ENCODE measurements at places on chromosomes 5 and 9.

DNA sequence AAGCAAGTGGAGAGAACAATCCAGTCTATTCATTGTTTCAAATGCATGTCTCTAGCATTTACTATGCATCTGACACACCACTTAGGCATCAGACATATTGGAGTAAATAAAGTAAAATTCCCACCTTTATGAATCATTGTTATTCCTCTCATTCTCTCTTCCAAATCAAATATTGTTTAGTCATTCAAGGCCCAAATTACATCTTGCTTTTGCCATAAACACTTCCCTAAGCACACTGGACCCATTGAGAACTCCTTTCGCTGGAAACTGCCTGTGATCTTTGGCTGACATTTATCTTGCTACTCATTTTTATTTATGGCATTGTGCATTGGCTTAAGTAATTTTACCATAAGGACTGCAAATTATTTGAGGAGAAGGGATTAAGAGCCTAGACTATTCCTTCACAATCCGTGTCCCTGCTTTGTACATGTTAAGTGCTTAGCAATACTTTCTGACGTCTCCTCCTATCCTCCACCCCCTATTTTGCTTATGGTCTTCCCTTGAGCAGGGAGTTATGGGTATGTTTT lies 7.4 kb downstream of the C5orf46 start:
- no peak for DNase-seq

GRCh38 chr5:3411363-3411762 lies 184.3 kb upstream of the IRX1 start:
- DNase-seq: no peak

DNA sequence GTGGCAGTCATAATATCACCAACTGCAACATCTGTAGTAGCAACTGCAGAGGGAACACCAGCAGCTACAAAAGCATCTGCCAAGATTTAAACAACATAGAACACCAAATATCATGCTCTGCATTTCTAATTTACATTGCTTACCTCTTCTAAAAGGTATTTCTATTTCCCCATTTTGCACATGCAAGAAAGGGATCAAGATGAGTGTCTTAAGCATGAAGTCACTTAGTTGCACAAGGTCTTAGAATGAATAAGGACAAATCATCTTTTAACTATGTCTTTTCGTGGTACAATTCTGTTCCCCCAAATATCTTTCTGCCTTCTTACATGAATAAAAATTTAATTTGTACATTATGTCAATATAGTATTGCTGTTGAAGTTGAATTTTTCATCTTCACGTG lies 1746.4 kb downstream of the EFNA5 start:
- DNase-seq: no peak

GRCh38 chr9:99026271-99026955 lies 78.5 kb upstream of the TGFBR1 start:
- no peak for DNase-seq

DNA sequence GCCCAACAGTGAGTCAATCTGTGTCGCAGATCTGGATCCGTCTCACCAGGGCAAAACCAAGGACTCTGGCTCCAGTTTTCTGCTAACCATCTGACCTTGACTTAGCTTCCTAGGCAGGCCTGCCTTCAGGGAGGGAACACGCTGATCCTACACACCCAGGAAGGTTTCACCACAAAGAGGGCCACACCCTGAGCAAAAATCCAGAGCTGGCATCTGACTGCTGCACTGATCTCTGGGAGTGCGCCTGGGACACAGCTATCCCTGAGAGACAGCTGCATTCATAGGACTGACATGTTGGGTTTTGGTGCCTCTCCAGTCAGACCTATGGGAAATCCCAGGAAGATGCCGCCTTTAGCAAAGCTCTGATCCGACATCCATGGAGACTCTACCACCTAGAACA lies 47.5 kb downstream of the CDK5RAP2 start:
- DNase-seq: no peak

DNA sequence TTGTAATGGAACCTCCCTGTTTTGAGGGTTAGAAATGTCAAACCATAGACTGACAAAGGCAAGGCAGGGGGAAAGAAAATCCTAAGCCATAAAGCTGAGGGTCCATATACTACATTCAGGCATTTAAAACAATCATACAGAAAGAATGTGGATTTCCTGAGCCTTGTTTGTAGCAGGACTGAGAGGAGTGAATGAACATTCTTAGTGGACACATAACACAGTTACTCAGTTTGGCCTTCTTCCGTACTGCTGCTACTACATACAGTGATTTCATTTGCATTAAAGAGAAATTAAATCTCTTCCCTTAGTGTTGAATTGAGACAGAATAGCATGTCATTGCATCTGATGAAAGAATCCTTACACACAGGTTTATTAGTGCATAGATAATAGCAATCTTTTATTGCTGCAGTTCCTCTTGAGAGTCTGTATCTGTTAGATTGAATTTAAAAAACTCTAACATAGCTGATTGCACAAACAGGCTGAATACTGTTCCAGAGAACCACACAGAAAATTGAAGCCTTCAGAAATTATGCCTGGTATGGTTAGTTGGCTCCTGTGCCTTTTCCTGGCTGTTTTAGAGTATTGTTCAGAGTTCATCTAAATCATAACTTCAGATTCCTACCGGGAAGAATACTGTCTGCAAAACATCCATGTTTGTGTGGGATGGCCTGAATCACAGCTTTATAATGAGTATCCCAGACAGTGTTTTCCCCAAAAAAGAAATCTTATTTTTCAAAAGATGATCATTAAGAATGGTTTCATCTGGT lies 2.0 kb upstream of the MTX3 start:
- no peak for DNase-seq

DNA sequence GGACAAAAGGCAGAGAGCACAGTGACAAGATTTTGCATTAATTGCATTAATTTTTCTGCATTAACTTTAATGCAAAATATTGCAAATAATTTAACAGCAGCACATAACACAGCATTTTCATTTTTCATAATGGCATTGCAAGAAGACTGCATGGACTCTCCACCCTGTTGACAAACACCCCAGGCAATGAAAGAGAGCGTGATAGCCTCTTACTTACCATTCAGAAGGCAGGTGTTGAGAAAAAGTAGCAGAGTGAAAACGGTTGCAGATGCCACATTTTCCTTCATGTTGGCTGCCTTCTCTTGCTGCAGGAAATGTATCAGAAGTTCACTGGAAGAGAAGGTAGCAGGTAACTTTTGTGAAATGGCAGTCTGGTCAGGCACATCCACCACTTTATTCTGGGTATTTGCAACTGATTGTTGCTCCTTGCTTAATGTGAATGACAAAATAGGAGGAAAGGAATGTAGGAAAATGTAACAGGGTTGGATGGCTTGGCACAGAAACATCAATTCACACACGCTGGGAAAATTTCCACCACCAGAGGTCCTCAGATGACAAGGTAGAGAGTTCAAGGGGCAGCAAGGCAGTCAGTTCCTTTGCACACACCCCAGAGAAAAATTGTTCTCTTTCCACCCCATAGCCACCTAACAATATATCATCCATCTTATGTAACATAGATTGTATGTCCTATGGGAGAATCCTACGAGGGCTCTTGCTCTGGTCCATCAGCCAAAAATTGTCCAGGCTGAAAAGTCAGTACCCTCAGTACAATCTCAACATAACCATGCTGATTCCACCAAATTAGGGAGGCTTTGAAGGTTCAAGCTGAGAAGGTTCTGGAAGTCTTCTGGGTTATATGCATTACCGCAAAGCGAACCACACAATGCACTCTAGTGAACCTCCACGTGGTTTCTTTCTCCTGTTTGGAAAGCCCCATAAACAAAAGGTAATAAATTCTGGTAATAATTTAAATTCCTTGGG lies 41.9 kb upstream of the AGXT2 start:
- peak; percentile 40 for DNase-seq

- no peak for DNase-seq
Measured at GRCh38 chr9:108125625-108126024, 636.1 kb upstream of the KLF4 start.

- DNase-seq: no peak
Measured at GRCh38 chr9:82117026-82117811, 128.6 kb downstream of the SPATA31D1 start.

GRCh38 chr5:56532466-56532865 lies 282.9 kb upstream of the MAP3K1 start:
- no peak for DNase-seq

DNA sequence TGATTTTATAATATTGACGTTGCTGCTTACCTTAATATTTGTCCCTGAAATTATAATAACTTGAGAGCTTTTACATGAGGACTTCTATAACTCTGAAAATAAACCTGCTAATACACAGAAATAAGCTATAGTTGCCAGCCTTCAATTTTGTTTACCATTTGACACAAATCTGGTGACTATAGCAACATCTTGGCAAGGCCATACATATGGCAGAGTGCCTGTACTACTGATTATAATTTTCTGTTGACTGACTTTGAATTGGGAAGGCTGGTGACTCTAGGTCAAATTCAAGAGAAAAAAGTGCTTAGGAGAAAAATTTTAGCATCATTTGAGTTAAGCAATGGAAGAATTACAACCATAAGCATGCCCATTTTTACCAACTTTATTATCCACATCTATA lies 581.4 kb upstream of the PTPRD start:
- no peak for DNase-seq

DNA sequence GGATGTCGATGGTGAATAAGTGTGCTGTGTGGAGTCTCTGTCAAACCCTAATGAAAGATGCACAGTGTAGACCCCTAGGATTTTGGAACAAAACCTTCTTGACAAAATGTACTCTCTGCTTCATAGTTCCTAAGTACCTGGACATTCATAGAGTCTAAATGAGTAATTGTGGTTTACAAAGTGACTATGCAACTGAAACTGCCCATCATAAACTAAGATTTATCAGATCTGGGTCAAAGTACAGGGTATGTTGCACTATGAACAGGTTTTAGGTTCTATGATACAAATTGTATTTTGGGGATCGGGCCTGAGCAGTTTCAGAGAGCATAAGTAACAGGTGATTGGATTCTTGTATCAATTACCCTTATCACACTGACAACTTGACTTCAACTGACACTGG lies 79.4 kb downstream of the LURAP1L start:
- DNase-seq: no peak

DNA sequence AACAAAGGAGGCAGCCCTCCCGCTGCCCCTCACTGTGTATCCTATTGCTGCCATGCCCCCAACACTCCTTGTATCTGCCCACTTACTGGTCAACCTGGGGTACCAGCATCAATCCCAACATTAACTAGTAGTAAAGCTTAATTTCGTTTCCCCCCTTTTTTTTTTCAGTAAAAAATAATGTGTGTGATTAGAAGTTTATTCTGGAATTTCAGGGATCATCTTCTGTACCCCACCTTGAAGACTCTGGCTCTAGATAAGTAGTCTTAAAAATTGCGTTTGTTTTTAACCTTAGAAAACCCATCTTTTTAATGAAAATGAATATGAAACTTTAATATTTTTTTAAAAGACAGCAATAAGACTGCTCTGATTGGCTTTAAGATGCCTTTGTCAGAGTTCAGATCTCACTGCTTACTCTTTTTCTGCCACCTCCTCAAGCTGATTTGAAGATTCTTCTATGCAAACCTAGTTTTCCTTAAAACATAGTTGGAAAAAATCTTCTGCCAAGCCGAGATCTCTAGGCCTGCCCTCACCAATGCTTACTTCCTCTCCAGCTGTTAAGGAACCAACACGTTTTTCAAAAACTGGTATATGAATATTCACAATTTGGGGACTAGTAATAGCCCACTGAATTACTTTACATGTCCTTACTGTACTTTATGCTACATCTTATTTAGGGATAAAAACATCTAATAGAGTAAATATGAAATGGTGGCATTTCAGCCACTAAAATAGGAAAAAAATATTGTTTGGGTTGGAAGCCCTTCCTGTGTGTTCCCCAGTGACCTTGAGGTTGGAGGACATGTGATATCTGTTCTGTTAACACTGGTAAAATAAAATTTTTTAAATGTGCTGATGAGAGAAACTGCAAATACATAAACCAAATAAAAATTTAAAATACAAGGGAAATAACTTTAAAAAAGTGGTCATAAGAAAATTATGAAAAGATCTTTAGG lies 4.0 kb upstream of the RHOBTB3 start:
- no peak for DNase-seq

- DNase-seq: no peak
Measured at GRCh38 chr5:72954389-72954788, 1.5 kb upstream of the FCHO2 start.

DNA sequence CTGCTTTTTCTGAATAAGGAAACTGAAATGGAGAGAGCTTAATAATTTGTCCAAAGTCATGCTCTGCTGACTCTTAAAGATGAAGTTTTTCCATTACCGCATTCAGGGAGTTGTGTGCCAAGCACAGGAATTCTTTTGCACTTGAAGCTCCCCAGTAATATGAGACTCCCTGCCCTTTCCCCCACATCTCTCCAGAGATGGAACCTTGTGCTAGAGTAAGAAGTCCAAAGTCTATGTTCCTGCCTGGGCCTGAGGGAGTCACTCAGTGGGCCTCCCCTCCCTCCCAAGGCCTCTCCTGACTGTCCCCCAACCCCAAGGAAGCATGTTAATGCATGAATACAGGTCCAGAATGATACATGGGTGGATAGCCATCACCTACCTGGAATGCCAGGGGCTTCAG lies 173.3 kb upstream of the SEMA6A start:
- no peak for DNase-seq

GRCh38 chr9:107739601-107740082 lies 250.1 kb upstream of the KLF4 start:
- no peak for DNase-seq

GRCh38 chr9:121672986-121673385 lies 21.6 kb downstream of the DAB2IP start:
- DNase-seq: no peak

GRCh38 chr9:84928419-84928818 lies 258.9 kb downstream of the NTRK2 start:
- no peak for DNase-seq

GRCh38 chr9:129989740-129990139 lies 53.2 kb downstream of the FNBP1 start:
- no peak for DNase-seq

DNA sequence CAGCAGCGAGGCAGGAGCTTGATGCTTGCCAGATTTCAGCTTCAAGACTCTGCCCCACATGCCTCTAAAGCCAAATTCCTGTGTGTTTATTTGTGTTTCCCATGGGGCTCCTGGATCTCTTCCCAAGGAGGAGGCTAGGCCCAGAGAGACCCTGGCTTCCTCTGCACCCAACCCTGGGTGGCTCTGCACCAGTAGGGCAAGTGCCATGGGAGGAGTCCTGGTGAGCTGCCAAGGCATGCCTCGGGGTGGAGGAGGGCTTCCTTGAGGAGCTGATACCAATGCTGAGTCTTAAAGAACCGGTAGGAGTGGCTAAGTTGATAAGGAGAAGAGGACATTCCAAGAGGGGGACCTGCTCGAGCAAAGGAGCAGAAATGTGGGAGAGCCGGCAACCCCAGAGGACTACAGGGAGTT lies 6.8 kb upstream of the TIFAB start:
- no peak for DNase-seq

- no peak for DNase-seq
Measured at GRCh38 chr5:96868603-96869371, 7.5 kb upstream of the ERAP2 start.

GRCh38 chr9:84283946-84284345 lies 56.6 kb downstream of the SLC28A3 start:
- no peak for DNase-seq

Measured in T-helper 1 cell (primary cell).